T-helper 1 cell treated with Interleukin-12 subunit alpha and Interleukin-12 subunit beta and Interleukin-4 antibody, amounts not matched to agents 30 ng/mL and 1 ng/mL, for 36 hours (primary cell): ENCODE measurements at places on chromosomes 1 and 21. TPM values are rescaled to one million over a fixed set of nuclear protein-coding genes. Genes with fewer than 3 reads are reported as not detected.

Gene CCDC181
- total RNA-seq: not detected in 2 replicates

Gene ATP5PF
- total RNA-seq: 111 and 115 TPM in 2 replicates

Gene FCAMR
- 0.15 and 0.17 TPM in 2 replicates for total RNA-seq

Gene KCNE1
- 0.37 and 0.41 TPM in 2 replicates for total RNA-seq

Gene BGLAP
- total RNA-seq: 1.6 and 1.9 TPM in 2 replicates

Gene OR2T33
- not detected in 2 replicates for total RNA-seq

Gene CXADR
- total RNA-seq: 0.39 and 0.49 TPM in 2 replicates

Gene OR6N2
- not detected in 2 replicates for total RNA-seq

Gene CELA3B
- not detected in 2 replicates for total RNA-seq

Gene COL11A1
- total RNA-seq: not detected in 2 replicates

Gene FCRLA
- not detected in 2 replicates for total RNA-seq

Gene C1QA
- total RNA-seq: not detected in 2 replicates

Gene B3GALT6
- 30.8 and 32.5 TPM in 2 replicates for total RNA-seq

Gene CTSE
- not detected in 2 replicates for total RNA-seq

Gene PEF1
- 52.5 and 53.3 TPM in 2 replicates for total RNA-seq

Gene DMBX1
- total RNA-seq: 0.07 TPM in 1 of 2 replicates, not detected in the other

Gene PGLYRP4
- not detected in 2 replicates for total RNA-seq

Gene HTR6
- total RNA-seq: not detected in 2 replicates

Gene OLIG1
- total RNA-seq: not detected in 2 replicates

Gene PGLYRP3
- not detected in 2 replicates for total RNA-seq

Gene TNFAIP8L2
- 34.5 and 37.2 TPM in 2 replicates for total RNA-seq

Gene LCK
- total RNA-seq: 425 and 440 TPM in 2 replicates

Gene ZNF593OS
- not detected in 2 replicates for total RNA-seq

Gene MR1
- total RNA-seq: 38.8 and 39.7 TPM in 2 replicates

Gene OLFML2B
- total RNA-seq: not detected in 2 replicates

Gene SYPL2
- total RNA-seq: not detected in 2 replicates
